ENCODE measurements at places on chromosomes 2 and 18.

- DNase-seq: no peak
These were observed 5.8 kb downstream of the NGEF start for GRCh38 chr2:233007270-233007669.

- no peak for DNase-seq
These were observed 13.2 kb downstream of the HJURP start for GRCh38 chr2:233841183-233841582.

GRCh38 chr2:232170396-232170795 lies 208.2 kb upstream of the ALPP start:
- DNase-seq: no peak

DNA sequence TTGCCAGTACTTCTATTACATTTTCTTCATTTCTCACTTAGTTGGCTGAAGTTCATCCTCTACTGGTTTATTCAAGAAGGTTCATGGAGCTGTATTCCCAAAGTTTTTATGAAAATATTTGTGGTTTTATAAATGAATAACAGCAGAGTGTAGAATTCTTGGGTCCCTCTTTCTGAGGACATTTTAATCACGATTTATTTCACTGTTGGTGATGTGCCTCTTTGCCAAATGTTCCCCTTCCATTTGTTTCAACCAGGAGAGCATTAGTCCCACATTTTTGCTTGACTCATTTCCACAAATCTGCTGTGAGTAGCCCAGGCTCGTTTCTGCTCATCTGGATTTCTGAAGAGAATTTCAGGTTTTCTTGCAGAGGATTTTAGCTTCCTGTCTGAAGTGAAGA lies 20.8 kb downstream of the COPS7B start:
- no peak for DNase-seq

GRCh38 chr2:138298120-138298814 lies 203.3 kb upstream of the SPOPL start:
- no peak for DNase-seq

DNA sequence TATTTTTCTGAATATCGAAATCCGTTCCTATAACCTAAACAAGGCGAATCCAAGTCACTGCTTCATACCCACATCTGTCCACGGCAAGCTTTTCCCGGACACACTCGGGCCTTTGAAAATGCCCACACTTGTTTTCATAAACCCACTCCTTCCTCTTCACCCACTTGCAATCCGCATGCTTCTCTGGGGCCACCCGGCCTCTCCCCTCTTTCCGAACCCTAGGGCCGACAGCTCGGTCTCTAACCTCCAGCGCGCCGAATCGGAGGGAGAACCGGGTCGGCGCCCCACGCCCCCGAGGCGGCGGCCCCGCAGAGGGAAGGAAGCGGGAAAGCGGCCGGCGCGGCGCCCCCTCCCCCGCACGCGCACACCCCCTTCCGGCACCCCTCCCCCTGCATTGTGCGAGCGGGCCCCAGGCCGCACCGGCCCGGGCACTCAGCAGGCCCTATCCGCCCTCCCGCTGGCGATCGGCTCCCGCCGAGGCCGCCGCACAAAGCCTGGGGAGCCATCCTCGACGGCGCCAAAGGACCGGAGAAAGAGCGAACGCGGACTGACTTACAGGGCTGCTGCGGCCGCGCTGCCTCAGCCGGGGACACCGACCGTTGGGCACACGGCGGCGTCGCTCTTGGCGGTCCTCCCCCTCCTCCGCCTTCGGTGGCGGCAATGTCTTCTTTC lies 467 bp downstream of the PUM2 start:
- peak; percentile 73 for DNase-seq

DNA sequence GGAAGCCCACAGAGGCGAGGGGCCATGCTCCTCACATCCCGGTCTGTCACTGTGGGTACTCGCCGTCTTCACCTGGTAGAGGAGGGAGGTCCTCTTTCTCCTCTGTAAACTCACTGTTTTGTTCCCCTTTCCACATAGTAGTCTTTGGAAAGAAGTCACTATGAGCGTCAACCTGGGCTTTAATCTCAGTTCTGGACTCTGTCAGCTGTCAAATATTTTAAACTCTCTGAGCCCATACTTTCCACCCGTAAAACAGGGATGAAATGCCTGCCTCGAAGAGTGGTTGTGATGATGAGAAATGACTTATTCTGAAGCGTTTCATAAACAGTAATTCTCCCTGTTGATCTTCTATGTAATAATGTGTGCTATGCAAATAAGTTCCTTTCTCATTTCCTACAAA lies 547.1 kb upstream of the SOX11 start:
- DNase-seq: no peak

DNA sequence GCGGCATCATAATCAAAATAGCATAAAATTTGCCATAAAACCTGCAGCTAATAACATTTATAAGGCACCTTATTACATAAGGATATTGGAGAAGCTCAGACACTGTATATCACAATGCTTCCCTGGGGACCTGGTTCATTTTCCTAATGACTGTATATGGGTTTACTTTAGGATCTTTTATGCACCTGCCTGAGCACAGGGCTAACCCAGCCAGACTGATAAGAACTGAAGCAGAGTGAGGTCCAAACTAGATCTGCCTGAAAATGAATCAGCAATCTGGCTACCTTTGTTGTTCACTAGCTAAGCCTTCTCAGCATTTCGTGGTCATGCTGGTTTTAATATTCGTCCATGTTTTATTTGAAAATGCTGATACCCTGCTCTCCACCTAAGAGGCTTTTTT lies 1922.3 kb upstream of the CELF4 start:
- no peak for DNase-seq

GRCh38 chr18:47480166-47480565 lies 228.7 kb upstream of the SKOR2 start:
- DNase-seq: no peak

- DNase-seq: no peak
These were observed 76.2 kb downstream of the MOGAT1 start for GRCh38 chr2:222747526-222748160.
